ENCODE measurements at places on chromosomes 11 and 22. TPM values are rescaled to one million over a fixed set of nuclear protein-coding genes. Genes with fewer than 3 reads are reported as not detected.

SCO2 gene
- total RNA-seq: 2.7 TPM

APOL3 gene
- total RNA-seq: 29.0 TPM

IRAG1 gene
- total RNA-seq: 0.37 TPM

PHF21B gene
- total RNA-seq: not detected

FZD4 gene
- total RNA-seq: 7.0 TPM

PLAAT5 gene
- total RNA-seq: under 0.01 TPM

VPREB1 gene
- not detected for total RNA-seq

DRICH1 gene
- not detected for total RNA-seq

MSANTD4 gene
- 28.7 TPM for total RNA-seq

CASP4 gene
- total RNA-seq: 118 TPM

FAM118B gene
- 21.3 TPM for total RNA-seq

SERPIND1 gene
- under 0.01 TPM for total RNA-seq

NDUFA6 gene
- total RNA-seq: 36.6 TPM

RAG1 gene
- total RNA-seq: 0.20 TPM

SMPD1 gene
- 28.3 TPM for total RNA-seq

ACTN3 gene
- under 0.01 TPM for total RNA-seq

MYBPC3 gene
- total RNA-seq: not detected

FIBIN gene
- total RNA-seq: 12.5 TPM

MUC6 gene
- not detected for total RNA-seq

NXPE1 gene
- total RNA-seq: not detected

PHOX2A gene
- total RNA-seq: not detected

LRRN4CL gene
- total RNA-seq: 38.2 TPM

FAM83F gene
- not detected for total RNA-seq

KDM4D gene
- 0.37 TPM for total RNA-seq

GLYAT gene
- total RNA-seq: not detected

ARHGAP20 gene
- 6.2 TPM for total RNA-seq

PLXNB2 gene
- total RNA-seq: 81.7 TPM

NTM gene
- total RNA-seq: 2.6 TPM

APOA5 gene
- total RNA-seq: not detected

PGA5 gene
- total RNA-seq: 0.37 TPM

C11orf52 gene
- total RNA-seq: 0.37 TPM

APOBEC3H gene
- 0.59 TPM for total RNA-seq

KLHL22 gene
- 19.8 TPM for total RNA-seq

MPZL3 gene
- 0.37 TPM for total RNA-seq

MRPL17 gene
- 66.5 TPM for total RNA-seq

CWF19L2 gene
- 8.1 TPM for total RNA-seq

CLDN5 gene
- not detected for total RNA-seq

PPFIA1 gene
- 33.1 TPM for total RNA-seq

NPAS4 gene
- not detected for total RNA-seq

GGTLC3 gene
- total RNA-seq: not detected

SLC22A9 gene
- total RNA-seq: not detected

SMIM35 gene
- not detected for total RNA-seq

SORL1 gene
- under 0.01 TPM for total RNA-seq
